ENCODE measurements at places on chromosomes 2 and 18. TPM values are rescaled to one million over a fixed set of nuclear protein-coding genes. Genes with fewer than 3 reads are reported as not detected.

The LAMA1 gene
- 7.5 TPM for total RNA-seq

The MAPK4 gene
- total RNA-seq: not detected

The SMYD1 gene
- total RNA-seq: not detected

The SCN3A gene
- not detected for total RNA-seq

The VWA3B gene
- not detected for total RNA-seq

The GAREM2 gene
- total RNA-seq: 0.27 TPM

The TFPI gene
- total RNA-seq: 0.42 TPM

The MYL1 gene
- not detected for total RNA-seq

The GKN2 gene
- not detected for total RNA-seq

The VIT gene
- not detected for total RNA-seq

The HOXD9 gene
- total RNA-seq: 0.14 TPM

The MC5R gene
- not detected for total RNA-seq

The DNAJC5G gene
- total RNA-seq: not detected

The CCDC141 gene
- not detected for total RNA-seq

The LCT gene
- total RNA-seq: not detected

The RAB31 gene
- 51.7 TPM for total RNA-seq

The ALPP gene
- not detected for total RNA-seq

The PDE1A gene
- 0.07 TPM for total RNA-seq

The CCDC138 gene
- 9.0 TPM for total RNA-seq

The PROM2 gene
- 40.7 TPM for total RNA-seq

The POTEJ gene
- not detected for total RNA-seq

The LONRF2 gene
- total RNA-seq: not detected

The C2orf78 gene
- not detected for total RNA-seq

The AOX1 gene
- total RNA-seq: 16.8 TPM

The OSBPL6 gene
- 11.8 TPM for total RNA-seq

The FOXI3 gene
- 0.04 TPM for total RNA-seq

The FRZB gene
- total RNA-seq: not detected

The ANO7 gene
- 0.24 TPM for total RNA-seq

The AFF3 gene
- total RNA-seq: not detected

The EFEMP1 gene
- 109 TPM for total RNA-seq

The C2orf80 gene
- total RNA-seq: not detected

The SERPINB3 gene
- total RNA-seq: 0.88 TPM

The UGT1A1 gene
- total RNA-seq: 0.31 TPM

The CASP8 gene
- total RNA-seq: 22.4 TPM

The ZAP70 gene
- total RNA-seq: not detected

The ITGA4 gene
- 11.0 TPM for total RNA-seq

Data from foreskin keratinocyte (primary cell).